ENCODE measurements at places on chromosomes 1 and 21.
A peak's percentile ranks its signal among the peaks of the same experiment; 100 is the strongest.

DNA sequence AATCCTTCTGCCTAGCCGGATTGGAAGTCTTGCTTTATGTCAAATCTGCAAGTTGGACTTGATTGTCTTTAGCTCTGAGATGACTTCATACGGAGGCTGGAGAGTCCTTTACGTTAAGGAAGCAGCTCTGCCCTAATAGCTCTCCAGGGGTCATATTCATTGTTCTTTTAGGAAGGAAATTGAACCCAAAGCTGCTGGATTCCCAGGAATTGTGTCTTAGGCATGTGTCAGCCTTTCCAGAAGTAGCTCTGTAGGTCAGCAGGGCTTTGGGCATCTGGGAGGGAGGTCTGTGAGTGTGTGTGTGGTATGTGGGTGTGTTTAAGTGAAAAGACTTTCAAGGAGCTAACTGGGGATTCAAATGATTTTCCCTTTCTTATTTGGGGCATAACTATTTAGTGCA, 82.4 kb downstream of the ABCA4 start:
- no peak for DNase-seq

GRCh38 chr1:19483261-19483660, 2.1 kb downstream of the CAPZB start:
- no peak for DNase-seq

GRCh38 chr21:17429936-17430335, 82.9 kb upstream of the CXADR start:
- no peak for DNase-seq

- DNase-seq = no peak
Observed at GRCh38 chr21:42991992-42992740, 17.8 kb downstream of the PKNOX1 start.

DNA sequence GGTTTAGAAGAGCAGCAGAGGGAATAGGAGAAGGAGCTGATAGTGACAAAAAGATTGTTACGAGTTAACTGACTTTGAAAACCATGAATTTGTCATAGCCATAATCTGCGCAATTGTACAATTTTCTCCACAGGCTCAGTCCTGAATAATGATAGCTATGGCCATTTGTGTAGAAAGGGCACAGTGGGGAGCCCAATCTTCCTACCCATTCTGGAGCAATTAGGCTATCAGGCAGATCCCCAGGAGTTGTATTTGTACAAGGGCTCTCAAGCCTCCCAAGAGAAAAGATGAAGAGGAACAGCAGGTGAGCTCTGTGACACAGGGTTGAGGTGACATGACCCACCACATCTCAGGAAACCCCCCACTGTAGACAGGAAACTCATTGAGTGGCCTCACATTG, 42.1 kb upstream of the SAMD13 start:
- no peak for DNase-seq

DNA sequence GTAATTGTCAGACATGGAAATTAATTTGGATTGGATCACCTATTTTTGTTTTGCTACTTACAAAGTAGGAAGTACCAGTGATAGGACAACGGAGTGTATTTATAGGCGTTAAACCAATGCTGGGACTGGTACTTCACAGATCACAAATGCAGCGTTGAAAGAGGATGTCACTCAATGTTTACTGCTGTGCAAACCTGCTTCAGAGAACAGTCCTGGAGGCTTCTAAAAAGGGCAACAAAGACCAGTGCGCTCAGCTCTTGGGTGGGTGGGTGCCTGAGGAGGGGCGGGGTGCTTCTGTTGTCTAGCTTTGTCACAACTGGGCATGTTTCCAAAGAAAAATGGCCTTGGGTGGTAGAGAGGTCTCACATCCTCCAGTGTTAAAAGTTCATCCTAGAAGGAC, 2.1 kb downstream of the C1orf21 start:
- no peak for DNase-seq

DNA sequence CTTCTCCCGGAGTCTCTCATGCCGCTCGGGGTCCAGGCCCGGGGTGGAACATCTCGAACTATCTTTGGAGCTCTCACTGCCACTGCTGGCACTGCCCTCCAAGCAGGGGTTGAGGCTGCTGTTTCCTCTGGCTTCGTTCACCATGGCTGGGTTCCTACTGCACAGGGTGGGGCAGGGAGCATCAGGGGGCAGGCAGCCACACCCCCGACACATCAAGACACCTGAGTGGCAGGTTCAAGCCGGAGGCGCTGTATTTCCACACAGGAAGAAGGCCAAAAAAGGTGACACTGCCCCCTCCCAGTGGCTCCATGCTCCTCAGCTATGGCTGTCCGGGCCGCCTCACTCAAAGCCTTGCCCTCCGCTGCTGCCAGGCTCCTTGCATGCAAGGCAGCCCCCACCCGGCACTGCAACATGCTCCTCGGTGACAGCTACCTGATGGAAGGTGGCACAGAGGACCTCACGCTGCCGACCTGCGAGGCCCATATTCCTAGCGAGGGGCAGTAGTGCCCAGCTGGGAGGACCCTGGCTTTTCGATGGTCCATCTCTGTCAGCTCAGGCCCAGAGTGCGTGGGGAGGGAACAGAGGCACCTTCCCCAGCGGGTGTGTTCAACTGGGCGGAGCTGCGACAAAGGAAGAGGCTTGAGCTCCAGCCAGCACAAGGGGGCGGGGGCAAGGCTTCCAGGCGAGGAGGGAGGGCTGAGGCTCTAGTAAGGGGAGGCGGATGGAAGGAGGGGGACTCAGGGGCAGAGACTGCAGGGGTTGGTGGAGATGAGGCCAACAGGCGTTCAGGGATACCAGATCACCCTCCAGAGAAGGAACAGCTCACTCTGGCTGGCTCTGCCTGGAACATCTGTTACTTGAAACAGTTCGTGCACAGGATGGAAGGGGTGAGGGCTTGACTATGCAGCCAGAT, 2.5 kb downstream of the MTHFR start:
- peak; percentile 37 for DNase-seq

DNA sequence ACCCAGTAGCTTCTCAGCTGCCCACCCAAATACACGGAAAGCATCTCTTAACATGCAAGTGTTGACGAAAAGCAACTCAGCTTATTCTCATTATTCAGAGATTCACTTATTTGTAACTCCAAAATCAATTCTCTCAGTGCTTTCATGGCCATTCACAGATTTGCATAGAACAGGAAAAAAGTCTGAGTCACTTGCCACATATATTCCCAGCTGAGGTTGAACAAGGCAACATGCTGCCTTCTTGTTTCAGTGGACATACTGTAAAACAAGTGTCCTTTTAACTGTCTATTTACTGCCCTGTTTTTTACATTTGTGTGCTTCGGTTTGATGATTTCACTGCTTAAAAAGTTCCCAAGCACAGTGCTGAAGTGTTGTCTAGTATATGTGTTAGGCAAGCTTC, 273.0 kb downstream of the LTN1 start:
- no peak for DNase-seq

GRCh38 chr1:66160719-66161118, 368.0 kb downstream of the PDE4B start:
- peak; percentile 21 for DNase-seq

GRCh38 chr21:44352253-44352860, 1.1 kb upstream of the TRPM2 start:
- DNase-seq = no peak

- DNase-seq = no peak
Observed at GRCh38 chr1:110452330-110452729, 1.4 kb downstream of the PROK1 start.

DNA sequence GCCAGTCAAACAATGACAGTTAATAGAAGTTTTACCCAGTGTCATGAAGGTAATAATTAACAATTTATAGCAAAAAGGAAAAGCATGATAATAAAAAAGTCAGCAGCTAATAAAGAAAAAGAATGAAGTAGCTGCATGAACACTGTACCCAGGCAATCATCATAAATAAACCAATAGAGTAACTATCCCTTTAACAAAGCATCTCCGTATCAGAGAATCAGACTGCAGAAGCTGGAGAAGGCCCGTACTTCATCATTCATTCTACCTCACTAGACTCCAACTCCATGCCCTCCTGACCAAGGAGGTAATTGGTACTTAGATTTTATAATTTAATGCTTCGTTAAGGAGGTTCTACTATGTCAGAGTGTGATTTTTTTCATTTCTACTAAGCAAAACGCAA, 140.5 kb downstream of the NEGR1 start:
- no peak for DNase-seq

GRCh38 chr1:7784492-7785071, 491 bp downstream of the PER3 start:
- no peak for DNase-seq

DNA sequence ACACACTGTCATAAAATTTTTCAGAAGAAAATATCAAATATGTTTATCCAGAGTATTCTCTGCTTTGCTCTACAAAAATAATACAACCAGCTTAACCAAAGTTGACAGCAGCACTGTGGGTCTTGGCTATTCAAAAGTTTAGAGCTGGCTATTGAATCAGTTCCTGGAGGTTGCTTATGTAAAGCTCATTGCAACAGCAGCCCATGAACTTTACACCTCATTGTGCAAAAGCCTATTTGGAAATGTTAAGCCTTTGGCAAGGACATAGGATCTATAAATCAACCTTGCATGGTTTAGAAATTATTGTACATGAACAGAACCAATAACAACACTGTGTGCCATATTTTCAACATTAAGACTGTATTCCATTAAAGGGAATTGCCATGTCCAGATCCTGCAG, 714.9 kb downstream of the ADGRL2 start:
- DNase-seq = no peak

GRCh38 chr1:232643251-232643650, 13.3 kb upstream of the SIPA1L2 start:
- no peak for DNase-seq

DNA sequence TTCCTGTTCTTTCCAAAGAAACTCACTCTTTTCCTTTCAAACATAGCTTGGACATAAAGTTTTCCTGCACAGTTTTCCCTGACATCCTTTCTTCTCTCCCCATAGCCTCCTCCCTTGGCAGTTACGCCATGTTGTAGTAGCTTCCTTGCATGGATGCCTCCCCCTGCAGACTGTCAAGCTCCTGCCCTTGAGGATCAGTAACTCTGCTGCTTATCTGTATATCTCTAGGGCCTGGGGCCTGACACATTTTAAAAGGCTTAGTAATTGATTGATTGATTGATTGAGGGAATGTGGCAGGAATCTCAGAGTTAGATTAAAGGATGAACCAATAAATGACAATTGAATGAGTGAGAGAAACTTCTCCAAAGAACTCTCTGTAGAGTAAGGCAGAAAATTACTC, 143.7 kb downstream of the NEK7 start:
- no peak for DNase-seq

DNA sequence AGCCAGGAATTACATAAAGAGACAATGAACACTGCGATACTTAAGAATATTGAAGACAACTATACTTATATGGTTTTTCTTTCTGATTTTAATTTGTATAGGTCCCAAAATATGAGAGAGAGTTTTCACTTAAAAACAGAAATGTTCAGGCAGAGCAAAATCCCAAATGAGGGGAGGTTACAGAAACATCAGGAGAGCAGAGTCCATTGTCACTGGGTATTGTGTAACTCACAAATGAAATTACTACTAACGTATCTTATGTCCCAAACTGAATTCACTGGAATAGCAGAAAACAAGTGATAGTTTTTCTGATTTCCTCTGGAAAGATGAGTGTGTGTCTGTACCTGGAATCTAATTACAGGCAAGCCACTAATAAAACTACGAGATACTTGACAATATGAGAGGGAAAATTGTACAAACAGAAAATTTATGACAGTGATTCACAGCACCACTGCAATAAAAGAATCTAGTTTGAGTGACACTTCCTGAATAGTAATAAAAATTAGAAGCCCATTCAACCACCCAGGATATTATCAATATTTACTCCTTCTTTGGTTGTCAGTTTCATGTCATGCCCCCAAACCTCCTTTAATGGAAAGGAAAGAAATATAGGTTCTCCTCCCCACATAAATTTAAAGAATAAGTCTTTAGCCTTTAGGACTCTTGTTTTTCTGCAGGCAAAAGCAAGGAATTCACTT, 522.6 kb downstream of the ADGRL2 start:
- DNase-seq = no peak

DNA sequence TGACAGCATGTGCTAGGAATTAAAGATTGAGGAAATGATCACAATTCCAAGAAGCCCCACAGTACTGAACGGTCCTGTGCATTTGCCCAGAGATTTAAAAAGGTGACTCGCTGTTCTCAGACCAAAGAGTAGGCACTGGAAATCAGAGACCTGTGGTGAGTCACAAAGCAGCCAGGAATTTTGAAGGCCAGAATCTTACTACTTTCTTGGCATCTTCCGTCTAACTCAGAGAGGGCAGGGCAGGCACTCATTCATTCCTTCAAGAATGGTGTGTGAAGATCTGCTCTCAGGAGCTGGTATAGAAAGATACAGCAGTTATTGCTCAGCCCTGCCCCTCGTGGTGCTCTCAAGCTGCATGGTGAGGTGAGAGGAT, 57.9 kb downstream of the BRINP2 start:
- no peak for DNase-seq

GRCh38 chr1:160733898-160734297, 5.1 kb upstream of the SLAMF7 start:
- no peak for DNase-seq

GRCh38 chr21:26954662-26955121, 12.2 kb downstream of the ADAMTS5 start:
- no peak for DNase-seq

DNA sequence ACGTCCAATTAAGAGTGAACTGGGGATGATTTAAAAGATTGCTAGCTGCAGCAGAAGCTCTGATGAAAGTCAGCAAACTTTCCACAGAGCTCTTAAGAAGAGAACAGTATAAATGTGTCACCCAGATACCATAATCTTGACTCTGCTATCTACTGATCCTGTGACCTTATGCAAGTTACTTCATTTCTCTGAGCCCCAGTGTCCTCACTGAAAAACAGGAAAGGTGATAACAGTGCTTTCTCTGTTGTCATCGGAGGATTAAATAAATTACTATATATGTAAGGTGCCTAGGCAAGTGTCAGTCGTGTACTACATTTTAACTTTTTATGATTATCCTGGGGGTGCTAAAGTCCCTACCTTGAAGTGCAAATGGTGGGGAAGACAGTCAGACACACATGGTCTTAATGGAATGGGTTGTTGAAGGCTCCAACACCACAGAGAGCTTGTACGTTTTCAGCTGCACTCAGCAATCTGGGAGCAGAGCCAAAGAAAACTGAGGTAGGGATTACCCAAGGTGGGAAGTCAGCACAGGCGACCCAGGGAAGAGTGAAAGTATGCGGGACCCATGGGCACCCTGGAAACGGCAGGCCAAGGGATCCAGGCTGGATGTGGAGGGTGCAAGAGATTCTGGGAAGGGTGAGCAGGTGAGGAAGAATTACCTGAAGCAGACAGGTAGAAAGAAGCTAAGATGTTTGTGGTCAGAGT, 82.8 kb downstream of the DTL start:
- no peak for DNase-seq

GRCh38 chr1:41362357-41362721, 1.1 kb downstream of the FOXO6 start:
- DNase-seq = no peak

- DNase-seq = no peak
Observed at GRCh38 chr1:109281680-109282496, 1.1 kb downstream of the PSRC1 start.

DNA sequence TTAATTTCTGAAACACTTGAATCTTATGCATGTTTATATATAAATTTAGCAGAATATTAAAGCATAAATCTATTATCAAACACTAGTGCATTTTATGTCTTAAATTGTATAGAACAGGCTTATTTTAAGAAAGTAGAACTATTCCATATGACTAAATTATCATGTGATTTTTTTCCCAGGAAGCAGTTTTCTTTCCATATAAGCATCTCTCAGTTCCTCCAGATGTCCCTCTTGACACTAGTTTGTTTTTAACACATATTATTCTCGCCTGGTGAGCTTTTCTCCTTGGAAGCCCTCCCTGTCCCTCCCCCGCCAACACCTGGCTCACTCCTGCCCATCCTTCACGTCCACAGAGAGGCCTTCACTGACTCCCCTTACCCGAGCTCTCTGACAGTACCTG, 48.3 kb upstream of the BCAR3 start:
- DNase-seq = no peak

GRCh38 chr1:25183126-25183980, 48.9 kb downstream of the SYF2 start:
- DNase-seq = no peak
